Stimulated activated CD4-positive, alpha-beta T cell treated with anti-CD3 and anti-CD28 coated beads, Interleukin-4, amount 100 ng/mL, for 48 hours (primary cell): ENCODE measurements at places on chromosomes 7 and 10.

DNA sequence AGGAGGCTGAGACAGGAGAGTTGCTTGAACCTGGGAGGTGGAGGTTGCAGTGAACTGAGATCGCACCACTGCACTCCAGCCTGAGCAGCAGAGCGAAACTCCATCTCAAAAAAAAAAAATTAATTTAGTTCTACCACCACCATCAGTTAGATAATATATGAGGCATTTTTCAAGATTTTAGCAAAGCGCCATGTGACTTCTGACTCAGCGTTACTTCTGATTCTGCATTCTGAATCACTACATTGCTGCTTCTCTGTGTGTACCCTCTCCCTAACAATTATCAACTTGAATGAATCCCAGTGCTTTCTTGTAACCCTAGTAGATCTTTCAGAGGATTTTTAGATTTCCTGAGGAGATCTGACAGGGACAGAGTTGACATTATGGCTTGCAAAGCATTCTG lies 176.8 kb upstream of the SORCS1 start:
- DNase-seq, result no peak

GRCh38 chr10:122252805-122253204 lies 18.3 kb upstream of the BTBD16 start:
- DNase-seq, result no peak

- DNase-seq, result no peak
These were observed 99.7 kb upstream of the FZD1 start for GRCh38 chr7:91164506-91164905.

- DNase-seq, result no peak
These were observed 37.5 kb upstream of the ATXN7L1 start for GRCh38 chr7:105913947-105914346.

GRCh38 chr10:112122827-112123226 lies 60.7 kb downstream of the GPAM start:
- no peak for DNase-seq

- no peak for DNase-seq
These were observed 53.4 kb downstream of the WNT2 start for GRCh38 chr7:117269417-117269816.

DNA sequence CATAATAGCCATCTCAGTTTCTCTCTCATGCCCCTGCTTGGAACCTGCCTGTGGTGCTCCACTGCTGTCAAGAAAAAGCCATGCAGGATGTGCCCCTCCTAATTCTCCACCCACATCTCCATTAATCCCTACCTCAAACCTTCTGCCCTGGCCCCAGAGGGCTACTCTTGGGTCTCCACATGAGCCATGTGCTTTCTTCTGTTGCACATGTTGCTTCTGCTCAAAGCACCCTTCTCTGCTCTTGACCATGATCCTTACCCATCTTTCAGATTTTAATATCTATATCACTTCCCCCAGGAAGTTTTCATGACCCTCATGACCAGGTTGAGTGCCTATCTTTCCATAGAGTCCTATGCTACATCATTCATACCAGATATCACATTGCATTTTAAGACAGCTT lies 514.2 kb downstream of the RPS24 start:
- DNase-seq, result no peak

GRCh38 chr10:62769574-62770242 lies 34.8 kb upstream of the ADO start:
- no peak for DNase-seq

DNA sequence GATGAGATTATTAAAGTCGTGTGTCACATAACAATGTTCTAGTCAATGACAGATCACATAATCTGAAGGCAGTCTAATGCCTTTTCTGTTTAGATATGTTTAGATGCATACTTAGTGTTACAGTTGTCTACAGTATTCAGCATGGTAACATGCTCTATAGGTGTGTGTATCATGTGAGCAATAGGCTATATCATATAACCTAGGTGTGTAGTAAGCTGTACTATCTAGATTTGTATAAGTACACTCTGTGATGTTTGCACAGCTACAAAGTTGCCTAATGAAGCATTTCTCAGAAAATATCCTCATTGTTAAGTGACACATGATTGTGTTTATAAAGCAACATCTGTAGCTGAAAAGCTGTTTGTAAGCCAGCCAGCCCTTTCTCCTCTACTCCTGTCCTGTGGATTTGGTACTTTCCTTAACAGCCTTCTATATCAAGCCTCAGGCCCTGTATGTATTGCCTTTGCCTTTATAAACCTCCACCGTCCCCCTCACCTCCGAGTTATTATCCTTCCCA lies 6.3 kb downstream of the HECTD2 start:
- DNase-seq, result no peak

- DNase-seq, result no peak
These were observed 371.6 kb downstream of the BBS9 start for GRCh38 chr7:33500703-33501701.

DNA sequence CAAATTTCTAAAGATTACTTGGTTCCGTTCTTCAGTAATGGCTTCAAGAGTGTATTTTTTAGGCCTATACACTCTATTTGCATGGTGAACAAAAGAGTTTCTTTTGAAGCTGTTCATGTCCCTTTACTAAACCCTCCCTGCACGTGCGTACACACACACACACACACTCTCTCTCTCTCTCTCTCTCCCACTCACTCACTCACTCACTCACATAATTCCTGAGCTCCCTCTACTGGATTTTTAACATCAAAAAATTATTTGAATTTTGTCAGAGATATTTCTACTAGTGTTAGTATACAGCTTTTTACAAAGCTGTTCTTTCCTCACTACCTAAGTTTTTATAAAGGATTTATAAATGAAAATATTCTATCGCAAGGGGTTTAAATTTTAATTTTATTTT lies 85.9 kb downstream of the UBE3C start:
- no peak for DNase-seq

- no peak for DNase-seq
These were observed 11.6 kb downstream of the ZDHHC6 start for GRCh38 chr10:112434988-112435619.

GRCh38 chr7:26197153-26198115 lies 3.1 kb downstream of the HNRNPA2B1 start:
- DNase-seq, result no peak

DNA sequence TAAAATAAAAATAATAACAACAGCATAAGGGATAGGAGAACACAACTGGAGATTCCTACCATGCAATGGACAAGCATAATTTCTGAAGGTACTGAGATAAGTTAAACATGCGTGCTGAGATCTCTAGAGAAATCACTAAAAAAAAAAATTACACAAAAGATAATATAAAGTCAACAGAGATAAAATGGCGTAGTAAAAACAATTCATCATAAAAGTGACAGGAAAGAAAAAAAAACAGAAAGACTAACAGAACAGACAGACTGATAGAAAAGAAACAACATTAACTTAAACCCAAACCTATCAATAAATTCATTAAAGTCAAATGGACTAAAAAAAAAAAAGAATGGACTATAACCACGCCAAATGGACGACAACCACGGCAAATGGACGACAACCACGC lies 56.4 kb downstream of the NCAPG2 start:
- DNase-seq, result no peak

DNA sequence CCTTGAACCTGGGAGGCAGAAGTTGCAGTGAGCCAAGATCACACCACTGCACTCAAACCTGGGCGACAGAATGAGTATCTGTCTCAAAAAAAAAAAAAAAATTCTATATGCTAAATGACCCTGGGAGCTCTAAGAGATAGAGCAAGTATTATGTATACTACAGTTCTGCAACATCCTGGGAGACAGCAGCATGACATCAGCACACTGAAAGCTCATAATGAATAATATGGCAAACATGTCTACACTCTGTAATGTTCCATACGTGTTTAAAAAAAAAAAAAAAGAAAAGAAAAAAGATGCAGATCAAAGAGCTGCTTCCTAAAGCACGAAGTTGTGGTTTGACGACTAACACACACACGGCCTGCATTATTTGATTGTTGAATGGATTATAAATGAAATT lies 72.5 kb downstream of the CUL2 start:
- DNase-seq, result no peak

- DNase-seq, result no peak
These were observed 64.6 kb downstream of the WDFY4 start for GRCh38 chr10:48749254-48749787.

DNA sequence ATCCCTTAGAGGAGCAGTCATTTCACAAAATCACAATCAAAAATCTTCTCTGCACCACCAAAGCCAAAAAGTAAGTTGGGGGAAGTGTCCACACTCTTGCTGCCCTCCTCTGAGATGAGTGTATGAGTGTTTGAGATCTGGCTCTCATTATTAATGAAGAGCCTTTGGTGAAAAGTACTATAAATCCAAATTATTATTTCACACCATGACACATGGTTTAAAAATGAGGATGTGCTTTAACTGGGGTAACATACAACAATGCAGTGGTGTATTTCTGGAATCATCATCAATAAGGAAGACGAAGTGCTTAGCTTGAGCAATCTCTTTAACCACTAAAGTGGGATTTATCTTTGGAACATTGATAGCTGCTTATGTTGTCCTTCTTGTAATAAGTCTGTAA lies 114.2 kb upstream of the ADAM12 start:
- no peak for DNase-seq

DNA sequence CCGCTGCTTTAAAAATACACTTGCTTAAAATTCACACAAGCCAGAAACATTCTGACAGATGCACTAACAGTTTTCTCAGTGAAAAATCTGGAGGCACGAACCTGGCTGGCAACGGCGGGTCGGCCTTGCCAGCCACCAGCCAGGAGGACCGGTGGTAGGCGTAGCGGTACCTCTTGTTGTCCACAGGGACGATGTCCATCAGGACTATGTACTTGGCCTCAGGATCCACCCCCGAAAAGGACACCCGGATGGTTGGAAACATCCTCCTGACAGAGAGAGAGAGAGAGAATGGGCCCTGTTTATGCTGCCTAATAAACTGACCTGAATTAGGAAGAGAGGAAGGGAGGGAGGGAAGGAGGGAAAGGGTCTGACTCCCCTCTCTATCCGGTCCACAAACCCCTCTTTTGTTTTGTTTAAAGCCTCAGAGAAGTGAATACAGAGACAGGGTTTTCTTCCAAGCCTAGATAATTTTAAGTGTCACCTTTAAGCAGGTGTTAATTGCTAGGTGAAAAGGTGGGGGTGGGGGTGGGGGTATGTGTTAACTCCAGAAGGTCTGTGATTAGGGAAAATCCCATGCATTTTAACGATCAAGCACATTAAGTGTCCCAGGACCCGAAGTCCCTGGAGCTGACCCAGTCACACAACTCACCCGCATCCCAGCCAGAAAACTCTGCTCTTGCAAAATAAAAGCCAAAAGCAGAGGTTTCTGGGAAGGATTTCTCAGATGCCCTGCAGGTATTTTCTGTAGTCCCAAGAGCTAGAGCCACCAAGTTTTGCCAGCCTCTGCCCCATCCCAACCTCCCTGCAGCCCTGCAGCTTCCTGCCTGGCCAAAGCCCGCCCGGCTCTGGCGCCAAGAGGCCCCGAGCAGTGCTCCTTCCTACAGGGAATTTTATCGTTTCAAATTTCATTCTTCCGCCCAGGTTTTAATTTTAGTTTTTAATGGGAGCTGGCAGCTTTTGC lies 5.0 kb downstream of the TBX20 start:
- DNase-seq, result no peak

GRCh38 chr10:72615970-72616369 lies 9.9 kb downstream of the MICU1 start:
- no peak for DNase-seq

- no peak for DNase-seq
These were observed 130.8 kb upstream of the LYZL1 start for GRCh38 chr10:29158066-29158465.

GRCh38 chr10:49837051-49837478 lies 74.9 kb upstream of the OGDHL start:
- no peak for DNase-seq
